GM12864 (cell line): ENCODE measurements at places on chromosomes 6 and 20.

DNA sequence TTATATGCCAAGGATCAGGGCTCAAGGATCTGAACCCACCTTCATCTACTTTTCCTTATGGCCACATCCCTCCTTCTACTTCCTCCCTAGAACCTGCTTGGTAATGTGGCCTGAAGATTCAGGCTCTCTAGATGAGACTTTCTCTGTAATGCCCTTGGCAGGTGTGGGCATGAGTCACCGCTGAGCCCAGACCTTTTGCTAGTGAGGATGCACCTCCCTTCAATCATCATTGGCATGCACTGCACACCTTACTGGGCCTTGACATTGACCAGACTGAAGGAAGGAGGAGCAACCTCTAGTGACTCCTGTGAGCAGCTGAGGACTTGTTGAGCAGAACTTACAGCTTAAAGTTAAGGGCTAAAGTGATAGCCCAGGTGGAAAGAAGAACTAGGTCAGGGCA is 405.3 kb downstream of the MAFB start:
- DNase-seq, result no peak

DNA sequence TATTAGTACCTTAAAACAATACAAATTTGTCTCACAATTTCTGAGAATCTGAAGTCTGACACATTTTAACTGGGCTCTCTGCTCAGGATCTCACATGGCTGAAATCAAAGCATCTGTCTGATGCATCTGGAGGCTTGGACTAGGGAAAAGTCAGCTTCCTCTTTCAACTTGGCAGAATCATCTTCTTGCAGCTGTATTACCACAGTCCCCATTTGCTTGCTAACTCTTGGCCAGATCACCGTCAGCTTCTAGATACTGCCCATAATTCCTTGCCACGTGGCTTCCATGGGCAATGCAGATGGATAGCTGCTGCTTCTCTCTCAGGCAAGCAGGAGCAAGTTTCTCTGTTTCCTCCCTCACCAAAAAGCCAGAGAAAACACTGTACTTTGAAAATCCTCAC is 1106.4 kb upstream of the CITED2 start:
- DNase-seq, result no peak

DNA sequence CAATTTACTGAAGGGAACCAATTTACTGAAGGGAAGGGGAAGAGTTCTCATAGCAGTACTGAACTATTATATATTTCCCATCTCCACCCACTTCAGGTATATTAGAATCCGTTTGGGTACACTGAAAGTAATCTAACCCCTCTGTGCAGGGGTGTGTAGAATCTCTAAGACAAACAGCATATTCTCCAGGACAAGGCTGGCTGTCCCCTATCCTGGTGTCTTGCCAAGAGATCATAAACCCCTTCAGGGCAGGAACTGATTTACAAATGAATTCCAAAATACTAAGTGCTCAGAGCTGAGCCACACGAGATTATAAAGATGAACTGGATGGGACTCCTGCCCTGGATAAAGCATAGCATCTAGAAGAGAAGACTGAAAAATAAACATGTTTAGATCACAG is 9.2 kb downstream of the ASF1A start:
- no peak for DNase-seq

GRCh38 chr6:169194737-169195136 is 58.9 kb downstream of the THBS2 start:
- DNase-seq, result no peak

DNA sequence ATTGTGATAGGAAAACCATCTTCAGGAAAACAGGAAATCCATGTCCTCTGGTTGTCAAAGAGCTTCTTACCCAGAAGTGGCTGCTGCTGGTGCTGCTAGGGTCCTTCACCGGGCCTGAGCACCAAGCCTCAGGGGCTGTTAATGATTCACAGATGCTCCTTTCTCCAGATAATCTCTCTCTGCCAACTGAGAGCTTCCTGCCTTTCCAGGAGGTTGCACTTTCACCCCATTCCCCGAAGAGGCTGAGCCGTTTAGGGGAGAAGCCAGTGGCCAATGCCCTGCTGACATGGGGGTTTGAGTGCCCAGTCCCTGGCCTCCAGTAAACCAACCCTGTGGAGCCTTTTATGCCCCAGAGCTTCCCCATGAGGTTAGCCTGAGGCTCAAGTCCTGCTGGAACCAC is 122.4 kb downstream of the CBLN4 start:
- DNase-seq, result no peak

- no peak for DNase-seq
Observed at GRCh38 chr6:116366740-116367275, 3.9 kb upstream of the DSE start.

- DNase-seq, result no peak
Observed at GRCh38 chr6:134146268-134147033, 94.0 kb upstream of the SLC2A12 start.
